ENCODE measurements at places on chromosomes 16 and 17. TPM values are rescaled to one million over a fixed set of nuclear protein-coding genes. Genes with fewer than 3 reads are reported as not detected.

The CHRNB1 gene
- total RNA-seq: 56.3 TPM

The C1QTNF8 gene
- total RNA-seq: not detected

The PPL gene
- total RNA-seq: 14.1 TPM

The KRTAP4-4 gene
- not detected for total RNA-seq

The SPATA33 gene
- 5.4 TPM for total RNA-seq

The KRTAP4-1 gene
- not detected for total RNA-seq

The CCL1 gene
- total RNA-seq: not detected

The SCO1 gene
- 55.7 TPM for total RNA-seq

The PRSS36 gene
- total RNA-seq: 4.5 TPM

The CSH1 gene
- total RNA-seq: not detected

DNA sequence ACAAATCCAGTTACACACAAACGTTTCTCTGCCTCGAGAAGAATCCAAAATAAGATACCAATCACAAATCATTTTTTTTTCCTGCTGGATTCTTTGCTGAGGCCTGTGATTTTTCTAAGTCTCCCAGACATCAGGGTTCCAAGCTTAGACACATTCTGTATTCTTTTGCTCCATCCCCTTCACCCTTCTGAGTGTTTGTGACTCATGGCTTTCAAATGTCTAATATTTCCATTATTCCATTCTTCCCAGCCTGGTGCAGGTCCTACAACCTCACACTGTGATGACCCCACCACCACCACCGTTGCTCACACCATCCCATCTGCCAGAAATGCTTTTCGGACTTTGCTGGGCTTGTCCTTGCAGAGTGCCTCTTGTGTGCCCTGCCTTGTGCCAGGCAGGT is 480.1 kb downstream of the SOX9 start:
- no peak for DNase-seq

- DNase-seq: peak; percentile 44
Observed at GRCh38 chr16:20611975-20612481, 35.9 kb upstream of the ACSM2B start.

DNA sequence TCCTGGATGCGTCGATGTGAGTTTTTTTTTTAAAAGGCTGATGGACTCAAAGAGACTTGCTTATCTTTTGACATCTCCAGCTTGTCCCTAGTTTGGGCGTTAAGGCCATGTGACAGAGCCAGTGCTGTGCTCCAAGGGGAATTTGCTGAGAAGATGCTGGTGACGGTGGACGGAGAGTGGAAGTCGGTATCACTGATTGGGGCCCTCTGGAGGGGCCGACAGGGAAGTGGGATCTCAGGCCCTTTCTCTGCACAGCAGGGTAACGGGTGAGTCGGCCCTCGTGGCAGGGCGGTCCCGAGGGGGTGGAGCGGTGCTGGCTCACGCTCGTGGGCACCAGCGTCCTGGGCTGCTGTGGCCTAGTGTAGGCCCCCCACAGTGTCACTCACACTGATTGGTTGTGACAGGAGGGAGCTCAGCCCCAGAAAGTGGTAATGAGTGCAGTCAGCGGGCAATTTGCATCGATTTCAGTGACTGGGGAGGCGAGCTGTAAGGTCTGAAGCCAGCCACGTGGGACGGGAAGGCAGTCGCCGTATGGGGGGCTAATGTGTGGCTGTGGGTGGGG is 91.3 kb downstream of the TBC1D16 start:
- DNase-seq: peak; percentile 16

DNA sequence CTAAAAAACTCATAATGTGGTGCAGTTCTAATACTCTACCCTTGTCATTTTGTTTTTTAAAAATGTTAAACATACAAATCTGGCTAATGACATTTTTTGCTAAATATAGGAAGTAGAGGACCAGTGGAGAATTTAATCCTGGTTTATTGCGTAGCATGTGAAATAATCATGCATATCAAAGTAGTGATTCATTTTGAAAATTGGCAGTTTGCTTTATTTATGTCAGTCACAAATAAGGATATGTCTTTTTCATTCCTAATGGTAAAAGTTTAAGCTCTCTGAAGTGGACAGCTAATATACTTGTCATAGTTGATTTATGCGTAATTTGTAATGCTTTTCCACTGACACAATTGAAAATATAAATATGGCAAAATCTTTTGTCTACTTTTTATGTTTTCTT is 224.2 kb downstream of the BCAS3 start:
- DNase-seq: no peak

DNA sequence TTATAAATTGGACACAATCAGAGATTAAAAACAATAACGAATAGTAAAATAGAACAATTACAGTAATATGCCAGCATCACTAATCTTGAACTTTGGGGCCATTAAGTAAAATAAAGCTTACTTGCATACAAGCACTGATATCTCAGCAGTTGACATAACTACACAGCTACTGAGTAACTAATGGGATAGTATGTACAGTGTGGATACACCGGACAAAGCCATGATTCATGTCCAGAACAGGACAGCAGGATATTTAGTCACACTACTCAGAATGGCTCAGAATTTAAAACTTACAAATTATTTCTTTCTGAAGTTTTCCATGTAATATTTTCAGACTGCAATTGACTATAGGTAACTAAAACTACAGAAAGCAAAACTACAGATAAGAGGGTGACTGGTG is 427.5 kb downstream of the CDH13 start:
- no peak for DNase-seq

- DNase-seq: no peak
Observed at GRCh38 chr16:30995927-30996323, 10.9 kb downstream of the HSD3B7 start.

GRCh38 chr16:56530872-56531271 is 11.0 kb upstream of the BBS2 start:
- DNase-seq: no peak

DNA sequence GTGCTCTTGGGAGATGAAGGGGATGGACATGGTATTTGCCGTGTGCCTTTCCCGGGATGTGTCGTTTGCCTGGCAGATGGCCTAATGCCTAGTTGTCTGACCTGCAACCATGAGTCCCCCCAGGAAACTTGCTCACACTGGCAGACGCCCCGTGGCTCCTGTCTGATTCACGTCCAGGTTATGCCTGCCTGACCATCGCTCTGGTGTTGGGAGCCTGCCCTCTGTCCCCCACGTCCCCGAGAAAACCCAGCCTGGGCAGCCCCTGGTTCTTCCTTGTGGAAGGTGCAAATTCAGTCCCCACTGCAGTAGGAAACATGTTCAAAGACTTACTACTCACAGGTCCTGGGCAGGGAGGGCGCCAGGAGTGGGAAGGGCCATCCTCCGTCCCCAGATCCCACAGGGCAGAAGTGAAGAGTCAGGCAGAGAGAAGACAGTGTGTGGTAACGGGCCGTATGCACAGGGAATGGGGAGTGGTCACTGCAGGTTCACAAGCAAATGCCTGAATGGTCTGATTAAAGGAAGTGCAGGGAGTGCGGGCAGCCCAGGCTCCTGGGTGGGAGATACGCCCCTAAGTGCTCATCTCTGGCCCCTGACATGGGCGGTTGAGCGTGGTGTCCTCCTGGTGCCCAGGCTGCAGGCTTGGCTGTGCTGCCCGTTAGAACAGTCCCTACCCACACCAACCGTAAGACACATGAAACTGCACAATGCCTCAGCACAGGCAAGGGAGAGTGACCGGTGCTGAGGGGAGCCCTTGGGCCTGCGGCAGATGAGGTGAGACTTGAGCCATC is 4.2 kb upstream of the SNAI3 start:
- no peak for DNase-seq

GRCh38 chr16:12906271-12906670 is 4.9 kb downstream of the SHISA9 start:
- DNase-seq: no peak

GRCh38 chr16:3949287-3949686 is 68.8 kb upstream of the CREBBP start:
- DNase-seq: no peak

- no peak for DNase-seq
Observed at GRCh38 chr17:72392056-72393010, 271.5 kb downstream of the SOX9 start.

DNA sequence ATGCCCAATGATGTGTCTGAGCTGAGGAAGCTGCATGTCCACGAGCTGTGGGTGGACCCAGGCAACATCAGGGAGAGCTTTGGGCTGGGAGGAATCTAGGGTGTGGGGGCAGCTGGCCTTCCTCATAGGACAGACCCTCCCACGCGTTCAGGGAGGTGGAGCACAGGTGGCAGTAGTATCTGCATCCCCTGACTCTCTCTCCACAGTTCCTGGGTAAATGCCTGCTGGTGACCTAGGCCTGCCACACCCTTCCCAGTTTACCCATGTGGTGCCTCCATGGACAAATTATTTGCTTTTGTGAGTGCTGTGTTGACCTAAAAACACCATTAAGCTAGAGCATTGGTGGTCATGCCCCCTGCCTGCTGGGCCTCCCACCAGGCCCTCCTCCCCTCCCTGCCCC is 3.2 kb downstream of the HBM start:
- DNase-seq: no peak

DNA sequence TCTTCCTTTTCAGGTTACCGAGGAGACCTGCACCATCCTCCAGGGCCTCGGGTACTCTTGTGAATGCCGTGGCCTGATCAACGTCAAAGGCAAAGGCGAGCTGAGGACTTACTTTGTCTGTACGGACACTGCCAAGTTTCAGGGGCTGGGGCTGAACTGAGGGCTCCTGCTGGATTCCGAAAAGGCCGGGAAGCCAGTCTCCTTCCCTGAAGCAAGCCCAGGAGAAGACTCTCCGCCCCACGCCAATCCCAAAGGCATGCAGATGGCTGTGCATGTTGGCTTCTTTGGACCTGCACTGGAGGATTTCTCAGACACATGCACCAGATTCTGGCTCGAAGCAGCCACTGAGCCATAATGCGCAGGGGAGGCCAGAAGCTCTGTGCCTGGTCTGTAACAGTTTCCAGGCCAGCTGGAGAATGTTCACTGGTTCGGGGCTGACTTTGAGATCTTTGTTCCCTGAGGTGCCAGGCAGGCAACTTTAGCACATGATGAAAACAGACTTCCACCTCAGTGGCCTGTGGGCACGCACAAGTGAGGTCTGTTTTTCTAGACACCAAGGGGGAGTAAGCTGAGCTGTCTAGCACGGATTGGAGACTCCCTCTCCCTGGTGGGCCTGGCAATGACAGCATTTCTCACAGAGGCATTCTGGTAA is 49.1 kb downstream of the ADCY7 start:
- DNase-seq: peak; percentile 9

DNA sequence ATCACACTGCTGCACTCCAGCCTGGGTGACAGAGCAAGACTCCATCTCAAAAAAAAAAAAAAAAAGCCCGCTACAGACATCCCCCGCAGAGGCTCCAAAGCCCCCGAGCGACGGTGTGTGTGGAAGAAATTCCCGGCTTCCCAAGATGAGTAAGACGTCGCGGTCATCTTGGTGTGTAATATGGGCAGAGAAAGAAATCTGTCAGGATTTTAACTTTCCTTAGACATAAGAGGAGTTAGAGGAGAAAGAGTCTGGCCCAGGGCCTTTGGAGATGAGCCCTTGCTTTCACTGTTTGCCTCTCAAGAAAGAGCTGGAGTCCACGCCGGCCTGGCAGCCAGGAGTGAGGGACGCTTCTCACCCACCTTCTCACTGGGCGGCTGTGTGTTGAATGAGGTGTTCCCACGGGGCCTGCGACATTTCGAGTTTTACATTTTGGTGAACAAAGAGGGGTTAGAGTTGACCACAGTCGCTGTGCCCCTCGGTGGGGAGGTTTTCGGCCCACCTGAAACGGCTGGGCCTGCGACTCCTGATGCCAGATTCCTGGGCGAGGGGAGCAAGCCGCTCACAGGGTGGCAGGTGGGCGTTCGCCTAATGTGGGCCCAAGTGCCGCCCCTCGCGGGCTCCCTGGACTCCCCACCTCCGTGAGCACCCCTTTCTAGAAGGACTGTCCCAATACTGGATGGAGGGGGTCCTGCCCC is 17.9 kb downstream of the C1QTNF1 start:
- DNase-seq: no peak

- DNase-seq: no peak
Observed at GRCh38 chr17:56718515-56718914, 115.2 kb downstream of the C17orf67 start.
